ENCODE measurements at places on chromosomes 13 and 19. TPM values are rescaled to one million over a fixed set of nuclear protein-coding genes. Genes with fewer than 3 reads are reported as not detected.

DNA sequence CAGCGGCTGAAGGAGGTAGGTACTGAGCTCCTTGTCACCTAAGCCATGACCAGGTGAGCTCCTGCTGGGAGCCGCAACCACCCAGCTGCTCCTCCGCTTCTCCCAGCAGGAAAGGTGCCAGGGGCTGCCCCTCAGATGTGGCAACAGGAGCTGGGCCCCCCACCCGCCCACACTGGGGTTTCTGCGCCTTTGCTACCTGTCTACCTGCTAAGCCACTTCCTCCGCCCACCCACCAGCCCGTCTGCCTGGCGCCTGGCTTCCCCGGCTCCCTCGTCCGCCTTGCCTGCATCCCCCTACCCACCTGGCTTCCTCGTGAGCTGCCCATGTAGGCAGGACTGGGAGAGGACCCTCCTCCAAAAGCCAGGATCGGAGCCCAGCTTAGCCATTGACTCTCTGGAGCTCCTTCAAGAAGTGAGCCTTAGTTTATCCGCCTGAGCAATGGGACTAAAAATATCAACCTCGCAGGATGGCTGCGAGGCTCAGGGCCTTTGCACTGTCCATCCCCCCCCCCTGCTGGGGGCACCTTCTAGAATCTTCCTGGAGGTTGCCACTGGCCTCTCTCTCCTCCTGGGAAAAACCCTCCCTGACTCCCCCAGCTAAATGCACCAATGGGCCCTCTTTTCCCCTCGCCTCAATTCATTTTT is 55.8 kb upstream of the KLF2 start:
- DNase-seq, result no peak

DNA sequence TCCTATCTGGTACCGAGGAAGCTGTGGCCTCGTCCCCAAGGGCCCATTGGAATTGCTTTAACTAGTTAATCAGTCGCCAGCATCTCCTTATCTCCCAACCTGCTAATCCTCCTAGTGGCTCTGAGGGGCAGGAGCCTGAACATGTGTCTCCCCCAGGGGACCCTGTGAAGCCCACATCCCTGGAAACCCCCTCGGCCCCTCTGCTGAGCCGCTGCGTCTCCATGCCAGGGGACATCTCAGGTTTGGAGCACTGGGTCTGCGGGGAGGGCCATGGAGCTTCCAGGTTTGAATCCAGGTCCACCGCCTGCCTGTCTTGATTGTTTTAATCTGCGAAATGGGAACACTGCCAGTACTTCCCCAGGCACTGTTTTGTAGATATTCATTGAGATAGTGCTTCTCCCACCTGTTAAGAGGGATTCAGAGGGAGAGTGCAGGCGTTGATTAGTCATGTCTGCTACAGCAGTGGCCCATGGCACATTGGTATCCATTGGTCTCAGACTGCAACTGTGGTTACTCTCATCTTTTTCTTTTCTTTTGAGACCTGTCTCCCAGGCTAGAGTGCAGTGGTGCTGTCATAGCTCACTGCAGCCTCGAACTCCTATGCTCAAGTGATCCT is 6.4 kb downstream of the PNPLA6 start:
- no peak for DNase-seq

GRCh38 chr13:60707878-60708277 is 310.9 kb downstream of the TDRD3 start:
- no peak for DNase-seq

DNA sequence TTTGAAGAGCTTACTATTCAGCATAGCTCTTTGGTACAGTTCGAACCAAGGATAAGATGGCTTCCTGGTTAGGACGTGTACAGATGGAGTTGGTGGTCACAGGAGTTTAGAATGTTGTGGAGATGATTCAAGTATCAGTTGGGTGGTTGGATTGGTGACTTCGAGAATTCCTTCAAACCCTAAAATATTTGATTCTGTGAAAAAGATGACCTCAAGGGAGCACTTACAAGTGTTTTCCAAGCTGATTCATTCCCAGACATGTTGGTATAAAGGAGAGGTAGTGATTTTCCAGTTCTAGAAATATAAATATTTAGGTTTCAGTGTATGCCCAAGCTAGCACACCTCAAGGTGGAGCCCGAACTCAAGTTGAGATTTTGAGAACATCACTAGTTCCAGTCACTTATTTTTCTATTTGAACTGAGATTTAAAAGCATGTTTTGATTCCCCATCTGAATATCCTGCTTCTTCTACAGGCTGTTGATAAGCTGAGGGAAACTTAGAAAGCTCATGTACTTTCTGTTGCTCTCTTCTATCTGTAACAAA is 306.1 kb downstream of the DCT start:
- DNase-seq, result no peak

SPHK2 gene
- total RNA-seq, result 16.3 TPM

Data from MCF 10A (cell line).